ENCODE measurements at places on chromosomes 2 and 18.
A peak's percentile ranks its signal among the peaks of the same experiment; 100 is the strongest.

GRCh38 chr2:158488442-158489216, 31.9 kb downstream of the PKP4 start:
- no peak for DNase-seq

DNA sequence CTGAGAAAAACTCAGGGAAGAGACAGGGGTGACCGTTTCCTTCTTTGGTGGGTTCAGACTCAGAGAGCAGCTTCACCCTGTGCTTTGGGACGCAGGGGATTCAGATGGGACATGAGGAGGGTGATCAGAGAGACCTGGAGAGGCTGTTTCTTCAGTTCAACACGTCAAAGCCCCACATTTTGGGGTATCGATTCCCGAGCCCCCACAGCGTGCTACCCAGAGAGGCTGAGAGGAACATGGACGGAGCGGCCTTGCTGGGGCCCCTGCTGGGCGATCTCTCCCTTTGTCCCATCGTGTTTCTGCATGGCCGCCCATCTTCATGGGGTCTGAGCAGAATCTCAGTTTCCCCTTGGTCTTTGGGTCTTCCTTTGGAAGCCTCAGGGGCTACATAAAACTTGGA, 38.2 kb upstream of the PXDN start:
- no peak for DNase-seq

- no peak for DNase-seq
Observed at GRCh38 chr18:43572163-43572562, 294.9 kb upstream of the SYT4 start.

GRCh38 chr2:129277585-129277981, 701.9 kb upstream of the RAB6C start:
- peak; percentile 65 for DNase-seq

DNA sequence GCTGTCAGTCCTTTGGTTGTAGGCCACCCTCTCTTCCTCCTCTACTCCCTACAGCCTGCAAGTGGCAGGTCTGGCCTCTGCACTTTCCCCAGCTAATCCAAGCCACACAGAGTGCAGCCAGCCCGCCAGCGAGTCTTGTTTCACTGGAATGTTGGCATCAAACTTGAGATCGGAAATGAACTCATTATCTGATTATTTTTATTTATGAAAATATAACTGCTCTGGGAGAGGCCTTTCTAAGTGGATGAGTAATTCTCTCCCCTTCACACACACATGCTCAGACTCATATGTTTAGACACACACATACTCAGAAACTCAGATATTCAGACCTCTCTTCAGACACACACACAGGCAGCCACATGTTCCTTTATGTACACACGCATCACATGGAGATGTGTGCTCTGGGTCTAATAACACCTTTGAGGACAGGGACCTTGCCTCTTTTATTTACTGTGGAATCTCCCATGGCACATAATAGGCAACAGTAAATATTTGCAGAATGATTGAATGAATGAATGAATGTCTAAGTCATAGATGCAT, 151.3 kb downstream of the ZFP36L2 start:
- DNase-seq, result peak; percentile 85

GRCh38 chr2:57111531-57111930, 927.7 kb downstream of the CCDC85A start:
- DNase-seq, result no peak

DNA sequence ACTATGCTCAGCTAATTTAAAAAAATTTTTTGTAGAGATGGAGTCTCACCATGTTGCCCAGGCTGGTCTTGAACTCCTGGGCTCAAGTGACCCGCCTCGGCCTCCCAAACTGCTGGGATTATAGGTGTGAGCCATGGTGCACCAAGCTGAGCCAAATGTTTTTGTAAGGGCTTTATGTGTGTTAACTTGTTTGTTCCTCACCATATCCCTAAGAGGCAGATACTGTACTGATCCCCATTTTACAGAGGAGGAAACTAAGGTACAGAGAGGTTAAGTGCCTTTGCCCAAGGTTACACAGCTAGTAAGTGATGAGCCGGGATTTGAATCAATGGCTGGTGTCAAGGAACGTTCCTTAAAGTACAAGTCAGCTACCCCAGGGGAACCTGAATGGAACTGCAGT, 85.3 kb upstream of the KLF7 start:
- DNase-seq, result no peak

DNA sequence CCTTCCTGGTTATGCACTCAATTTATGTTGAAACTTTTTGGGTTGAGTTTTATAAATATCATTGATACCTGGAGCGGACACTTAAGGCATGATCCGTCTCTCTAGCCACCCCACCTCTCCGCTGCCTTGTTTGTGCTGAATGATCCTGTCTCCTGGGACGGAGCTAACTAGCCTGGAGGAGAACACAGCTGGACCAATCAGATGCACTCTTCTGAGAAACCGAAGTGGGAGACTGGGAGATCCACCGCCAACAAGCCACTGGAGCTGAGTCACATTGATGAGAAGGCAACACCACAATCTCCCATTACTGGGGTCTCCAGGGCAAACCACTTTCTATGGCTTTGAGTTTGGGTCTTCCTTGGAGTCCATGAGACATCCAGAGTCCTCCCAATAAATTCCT, 29.3 kb downstream of the CYP26B1 start:
- DNase-seq, result no peak

DNA sequence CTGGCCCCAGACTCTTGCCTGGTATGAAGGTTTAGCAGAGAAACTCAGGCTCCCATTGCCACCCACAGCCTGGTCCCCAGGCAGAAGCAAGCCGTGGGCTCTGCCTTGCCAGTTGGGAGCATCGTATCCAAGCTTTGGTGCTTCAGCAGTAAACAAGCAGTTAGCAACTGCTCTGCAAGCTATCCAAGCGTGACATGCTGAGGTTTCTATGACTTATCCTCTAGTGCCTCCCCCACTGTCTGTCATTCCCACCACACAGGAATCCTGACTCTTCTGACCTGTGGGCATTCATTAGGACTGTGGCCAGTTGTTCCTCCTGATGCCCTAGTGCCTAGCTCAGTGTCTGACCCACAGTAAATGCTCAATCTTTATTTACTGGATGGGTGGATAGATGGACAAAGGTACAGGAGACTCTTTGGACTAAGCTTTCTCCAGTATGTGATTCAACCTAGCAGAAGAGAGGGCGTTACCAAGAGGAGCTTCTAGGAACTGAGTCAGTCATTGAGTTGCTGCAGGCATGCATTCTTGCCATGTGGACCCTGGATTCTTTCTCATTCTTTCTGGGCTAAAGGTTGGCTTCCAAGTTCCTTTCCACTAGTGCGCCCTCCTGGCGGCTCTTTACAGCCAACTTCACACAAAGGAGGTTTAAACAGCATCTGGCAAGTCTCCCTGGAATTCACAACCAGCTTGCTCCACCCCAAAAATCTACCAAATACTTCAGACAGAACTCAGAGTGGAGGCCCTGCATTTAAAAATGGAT, 40.6 kb upstream of the MRPL19 start:
- DNase-seq, result no peak

- DNase-seq, result no peak
Observed at GRCh38 chr18:45430041-45430440, 185.2 kb upstream of the SLC14A2 start.

DNA sequence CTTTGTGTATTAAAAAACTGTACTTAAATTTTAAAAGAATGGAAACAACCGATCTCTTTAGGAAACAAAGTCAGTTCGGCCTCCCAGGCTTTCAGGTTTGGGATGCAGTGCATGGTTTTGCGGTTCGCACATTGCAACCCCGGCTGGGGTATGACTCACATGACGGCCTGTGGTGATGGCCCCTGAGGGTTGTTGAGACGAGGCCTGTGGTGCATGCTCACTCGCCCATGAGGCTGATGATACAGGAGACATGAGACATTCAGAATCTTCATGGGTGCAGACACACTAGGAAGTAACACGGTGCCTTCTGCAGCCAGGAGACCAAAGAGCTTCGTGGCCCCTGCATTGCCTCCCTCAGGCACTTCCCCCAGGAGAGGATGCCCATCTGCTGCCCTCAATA, 724.6 kb upstream of the SALL3 start:
- DNase-seq, result no peak

DNA sequence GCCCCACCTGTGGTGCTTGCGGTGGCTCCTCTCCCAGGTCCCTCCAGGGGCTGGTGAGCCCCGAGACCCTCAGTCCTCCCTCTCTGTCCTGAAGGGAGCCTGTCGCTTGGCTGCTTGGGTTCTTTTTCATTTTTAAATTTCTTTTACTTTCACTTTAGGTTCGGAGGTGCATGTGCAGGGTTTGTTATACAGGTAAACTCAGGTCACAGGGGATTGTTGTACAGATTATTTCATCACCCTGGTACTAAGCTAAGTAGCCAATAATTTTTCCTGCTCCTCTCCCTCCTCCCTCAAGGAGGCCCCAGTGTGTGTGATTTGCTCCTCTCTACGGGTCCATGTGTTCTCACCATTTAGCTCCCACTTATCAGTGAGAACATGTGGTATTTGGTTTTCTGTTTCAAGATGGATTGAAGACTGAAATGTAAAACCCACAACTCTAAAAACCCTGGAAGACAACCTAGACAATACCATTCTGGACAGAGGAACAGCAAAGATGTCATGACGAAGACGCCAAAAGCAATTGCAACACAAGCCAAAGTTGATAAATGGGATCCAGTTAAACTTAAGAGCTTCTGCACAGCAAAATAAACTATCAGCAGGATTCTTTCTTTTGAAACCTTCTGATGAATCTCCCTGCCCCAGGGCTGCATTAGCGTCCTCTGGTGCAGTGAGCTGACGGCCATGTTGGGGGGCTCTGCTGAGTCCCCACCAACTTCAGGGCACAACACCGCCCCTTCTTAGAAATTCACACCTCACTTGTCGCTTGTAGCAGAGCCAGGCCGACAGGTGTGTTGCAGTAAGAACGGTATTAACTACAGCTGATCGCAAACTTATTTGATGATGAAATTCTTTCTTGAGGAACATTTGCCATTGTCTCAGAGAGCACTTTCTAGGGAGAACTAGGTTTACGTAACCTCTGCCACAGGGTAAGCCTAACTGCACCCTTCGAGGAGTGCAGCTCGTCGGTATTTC, 135.3 kb downstream of the ZNF236 start:
- DNase-seq, result no peak

DNA sequence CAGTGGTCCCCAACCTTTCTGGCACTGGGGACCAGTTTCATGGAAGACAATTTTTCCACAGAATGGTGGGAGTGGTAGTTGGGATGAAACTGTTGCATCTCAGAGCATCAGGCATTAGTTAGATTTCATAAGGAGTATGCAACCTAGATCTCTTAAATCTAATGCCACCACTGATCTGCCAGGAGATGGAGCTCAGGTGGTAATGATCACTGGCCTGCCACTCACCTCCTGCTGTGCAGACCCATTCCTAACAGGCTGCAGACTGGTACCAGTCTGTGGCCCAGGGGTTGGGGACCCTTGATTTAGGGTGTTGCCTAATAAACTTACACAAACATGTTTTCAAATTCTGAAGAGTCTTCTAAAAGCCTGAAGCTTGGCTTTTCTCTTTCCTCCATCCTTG, 261.3 kb downstream of the CDH19 start:
- no peak for DNase-seq

DNA sequence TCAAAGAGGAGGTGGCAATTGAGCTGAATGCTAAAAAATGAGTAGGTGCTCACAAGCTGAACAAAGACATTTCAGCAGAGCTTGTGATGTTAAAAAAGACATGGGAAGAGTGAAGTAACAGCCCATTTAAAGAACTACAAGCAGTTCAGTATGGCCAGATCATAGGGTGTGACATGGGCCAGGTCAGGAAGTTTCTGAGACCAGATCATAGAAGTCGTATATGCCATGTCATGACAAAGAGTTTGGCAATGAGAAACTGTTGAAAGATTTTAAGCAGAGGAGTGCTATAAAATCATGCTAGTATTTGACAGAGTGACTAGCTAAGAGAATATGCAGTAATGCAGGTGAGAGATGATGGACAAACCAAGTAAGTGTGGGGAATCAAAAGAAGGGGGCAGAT, 7.3 kb upstream of the PELI1 start:
- DNase-seq, result no peak

DNA sequence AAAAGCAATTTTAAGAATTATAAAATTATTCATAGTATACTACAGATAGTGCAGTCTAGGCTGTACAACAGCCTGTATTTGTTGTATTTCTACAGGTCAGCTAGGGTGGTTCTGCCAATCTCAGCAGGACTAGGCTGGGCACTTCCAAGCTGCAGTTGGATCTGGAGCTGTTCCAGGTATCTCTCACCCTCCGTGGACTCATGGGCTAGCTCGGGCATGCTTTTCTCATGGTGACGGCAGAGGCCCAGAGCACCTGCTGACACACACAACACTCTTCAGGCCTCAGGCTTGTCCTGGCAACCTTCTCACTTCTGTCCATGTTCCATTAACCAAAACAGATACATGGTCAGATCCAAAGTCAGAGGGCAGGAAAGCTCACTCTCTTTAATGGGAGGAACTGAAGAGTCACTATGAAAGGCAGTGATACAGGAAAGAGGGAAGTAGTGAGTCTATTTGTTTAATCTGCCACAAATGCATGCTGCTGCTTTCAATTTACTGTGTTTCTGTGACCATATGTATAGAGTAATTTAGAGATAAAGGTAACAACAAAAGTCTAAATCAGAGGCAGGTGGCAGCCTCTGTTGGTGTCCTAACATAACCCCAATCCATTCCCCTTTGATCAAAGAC, 462.4 kb upstream of the ACVR2A start:
- DNase-seq, result no peak

- DNase-seq, result no peak
Observed at GRCh38 chr2:111194835-111195621, 74.3 kb downstream of the BCL2L11 start.

All from eye (tissue), 1 donor.